ENCODE measurements at places on chromosomes 2 and 18.
A peak's percentile ranks its signal among the peaks of the same experiment; 100 is the strongest.

DNA sequence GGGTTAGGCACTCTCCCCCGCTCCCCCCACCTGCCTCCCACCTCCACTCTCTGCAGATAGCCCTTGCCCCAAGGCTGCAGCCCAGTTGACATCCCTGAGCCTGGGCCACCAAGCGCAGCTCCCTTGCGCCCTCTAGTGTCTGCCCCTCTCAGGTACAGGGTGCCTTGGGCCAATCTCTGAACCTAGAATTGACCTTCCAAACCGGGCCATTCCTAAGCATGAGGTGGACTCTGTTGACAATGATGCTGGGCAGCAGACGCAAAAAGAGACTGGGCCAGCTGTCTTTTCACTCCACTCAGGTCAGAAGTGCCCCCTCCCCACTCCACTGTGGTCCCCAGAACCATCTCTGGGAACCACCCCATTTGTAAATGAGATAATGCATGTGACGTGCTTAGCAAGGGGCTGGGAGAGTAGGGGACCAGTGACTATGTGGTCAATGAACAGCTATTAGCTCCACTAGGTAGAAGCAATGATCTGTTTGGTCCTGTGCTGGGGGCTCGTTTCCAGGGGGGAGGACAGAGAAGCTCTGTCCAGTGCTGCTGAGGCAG is 43.3 kb upstream of the PLB1 start:
- peak; percentile 58 for DNase-seq

DNA sequence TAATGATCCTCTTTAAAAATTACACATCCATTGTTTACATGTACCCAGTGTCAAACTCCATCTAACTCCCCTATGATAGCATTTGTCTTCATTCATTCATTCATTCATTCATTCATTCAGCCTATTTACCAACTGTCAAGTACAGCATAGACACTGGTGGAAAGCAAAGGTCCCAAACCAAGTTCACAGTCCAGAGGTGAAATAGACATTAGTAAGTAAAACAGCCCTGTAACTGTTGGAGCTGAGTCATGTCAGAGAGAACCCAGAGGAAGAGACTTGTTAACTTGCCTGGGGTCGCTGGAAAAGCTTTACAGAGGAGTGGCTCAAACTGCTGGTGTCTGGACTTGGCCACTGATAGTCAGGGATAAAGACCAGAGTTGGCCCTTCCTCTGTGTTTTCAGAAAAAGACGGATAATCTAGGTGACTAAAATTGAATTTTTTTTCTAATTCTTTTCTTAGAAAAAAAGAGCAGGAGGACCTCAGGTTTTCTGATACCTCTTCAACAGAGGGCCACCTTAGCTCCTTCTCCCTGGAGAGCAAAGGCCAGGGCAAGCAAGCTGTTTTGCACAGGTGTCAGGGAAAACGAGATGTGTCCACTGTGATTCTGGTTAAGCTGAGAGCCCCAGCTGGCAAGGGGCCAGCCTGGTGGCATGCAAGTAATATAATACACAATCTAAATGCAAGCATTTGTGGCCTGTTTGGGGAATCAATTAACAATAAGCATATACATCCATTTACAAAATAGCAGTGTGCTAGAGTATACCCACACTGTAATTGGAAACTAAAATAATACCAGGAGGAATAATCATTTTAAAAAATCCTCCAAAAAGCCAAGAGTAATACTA is 96.7 kb upstream of the SLC14A2 start:
- no peak for DNase-seq

DNA sequence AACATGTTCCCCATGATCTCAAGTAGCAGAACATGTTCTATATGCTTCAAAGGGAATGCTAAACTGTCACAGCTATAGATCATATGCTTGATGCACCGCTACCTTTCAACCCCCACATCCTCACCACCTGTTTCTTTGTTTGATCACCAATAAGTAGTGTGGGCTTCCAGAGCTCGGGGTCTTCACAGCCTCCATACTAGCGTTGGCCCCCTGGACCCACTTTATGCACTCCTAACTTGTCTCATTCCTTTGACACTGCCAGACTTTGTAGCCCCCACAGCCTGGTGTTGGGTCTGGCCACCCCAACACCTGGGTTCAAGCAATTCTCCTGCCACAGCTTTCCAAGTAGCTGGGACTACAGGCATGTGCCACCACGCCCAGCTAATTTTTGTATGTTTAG is 11.6 kb upstream of the RBM44 start:
- no peak for DNase-seq

GRCh38 chr2:119715409-119716283 is 36.6 kb downstream of the TMEM177 start:
- no peak for DNase-seq

GRCh38 chr2:43071599-43072550 is 154.5 kb downstream of the ZFP36L2 start:
- no peak for DNase-seq

DNA sequence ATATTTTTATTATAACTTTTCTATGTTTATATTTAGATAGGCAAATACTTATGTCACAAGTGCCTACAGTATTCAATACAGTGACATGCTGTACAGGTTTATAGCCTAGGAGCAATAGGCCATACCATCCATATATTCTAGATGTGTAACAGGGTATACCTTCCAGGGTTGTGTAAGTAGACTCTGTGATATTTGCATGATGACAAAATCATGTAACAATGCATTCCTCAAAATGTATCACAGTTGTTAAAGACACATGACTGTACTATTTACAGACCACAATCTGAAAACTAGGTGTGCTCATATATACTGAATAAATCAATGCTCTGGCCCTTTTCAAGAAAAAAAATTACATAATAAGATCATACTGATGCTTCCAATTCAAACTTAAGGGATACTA is 433.2 kb upstream of the RGPD4 start:
- DNase-seq = no peak

DNA sequence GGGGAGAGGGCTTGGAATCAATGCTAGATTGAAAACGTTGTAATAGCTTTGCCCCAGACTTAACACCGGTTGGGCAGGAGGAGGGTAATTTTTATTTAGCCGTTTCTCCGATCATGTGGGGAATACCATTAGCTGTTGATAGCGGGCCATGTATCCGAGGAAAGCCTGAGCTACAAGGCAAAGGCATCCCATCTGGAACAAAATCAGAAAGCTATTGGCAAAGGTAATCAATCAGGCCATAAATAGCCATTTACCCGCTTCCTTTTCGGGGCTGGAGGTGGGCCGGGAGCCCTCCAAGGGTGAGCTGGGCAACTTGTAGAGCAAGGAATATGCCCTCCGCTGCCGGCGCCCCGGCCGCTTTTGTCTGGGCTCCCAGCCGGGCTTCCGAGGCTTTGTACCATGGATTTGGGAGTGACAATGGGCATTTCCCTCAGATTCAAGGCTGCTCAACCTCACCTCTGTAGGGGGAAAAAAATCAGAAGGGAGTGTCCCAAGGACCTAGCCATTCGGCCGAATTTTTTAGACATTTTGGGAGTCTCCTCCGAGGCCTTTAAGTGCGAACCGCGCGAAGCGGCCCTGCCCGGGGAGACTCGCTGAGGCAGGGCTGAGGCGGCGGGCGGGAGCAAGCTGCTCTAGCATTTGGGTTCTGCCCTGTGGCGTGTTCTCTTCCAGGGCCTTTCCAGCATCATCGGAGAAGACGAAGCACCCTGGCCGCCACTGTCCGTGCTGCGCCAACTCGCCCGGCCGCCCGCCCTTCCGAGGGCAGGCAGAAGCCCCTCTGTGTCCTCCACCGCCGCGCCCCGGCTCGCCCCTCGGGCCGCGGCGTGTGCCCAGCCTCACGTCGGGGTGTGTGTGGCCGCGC is 1.1 kb upstream of the HOXD9 start:
- DNase-seq = no peak

DNA sequence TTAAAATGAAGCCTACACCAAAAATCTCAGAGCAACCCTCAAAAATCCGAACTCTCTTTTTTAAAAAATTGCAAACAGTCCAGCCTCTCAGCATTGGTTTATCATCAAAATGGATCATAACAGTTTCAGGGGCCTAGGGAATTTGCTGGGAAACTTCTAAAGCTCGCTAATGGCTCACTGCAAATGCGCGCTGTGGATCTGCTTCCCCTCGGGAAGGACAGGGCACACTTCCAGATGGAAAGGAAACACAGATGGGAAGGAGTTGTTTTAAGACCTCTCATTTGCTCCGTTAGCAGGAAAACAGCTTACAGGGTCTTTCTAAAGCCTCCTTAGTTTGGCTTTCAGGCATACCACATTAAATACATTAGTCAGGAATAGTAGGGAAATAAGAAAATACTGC is 27.2 kb downstream of the FECH start:
- DNase-seq = no peak

GRCh38 chr2:239600650-239601049 is 199.8 kb upstream of the HDAC4 start:
- DNase-seq = no peak

GRCh38 chr18:13131283-13131682 is 87.3 kb upstream of the LDLRAD4 start:
- DNase-seq = no peak

- no peak for DNase-seq
These were observed 52.1 kb upstream of the ANKRD62 start for GRCh38 chr18:12041561-12041960.

DNA sequence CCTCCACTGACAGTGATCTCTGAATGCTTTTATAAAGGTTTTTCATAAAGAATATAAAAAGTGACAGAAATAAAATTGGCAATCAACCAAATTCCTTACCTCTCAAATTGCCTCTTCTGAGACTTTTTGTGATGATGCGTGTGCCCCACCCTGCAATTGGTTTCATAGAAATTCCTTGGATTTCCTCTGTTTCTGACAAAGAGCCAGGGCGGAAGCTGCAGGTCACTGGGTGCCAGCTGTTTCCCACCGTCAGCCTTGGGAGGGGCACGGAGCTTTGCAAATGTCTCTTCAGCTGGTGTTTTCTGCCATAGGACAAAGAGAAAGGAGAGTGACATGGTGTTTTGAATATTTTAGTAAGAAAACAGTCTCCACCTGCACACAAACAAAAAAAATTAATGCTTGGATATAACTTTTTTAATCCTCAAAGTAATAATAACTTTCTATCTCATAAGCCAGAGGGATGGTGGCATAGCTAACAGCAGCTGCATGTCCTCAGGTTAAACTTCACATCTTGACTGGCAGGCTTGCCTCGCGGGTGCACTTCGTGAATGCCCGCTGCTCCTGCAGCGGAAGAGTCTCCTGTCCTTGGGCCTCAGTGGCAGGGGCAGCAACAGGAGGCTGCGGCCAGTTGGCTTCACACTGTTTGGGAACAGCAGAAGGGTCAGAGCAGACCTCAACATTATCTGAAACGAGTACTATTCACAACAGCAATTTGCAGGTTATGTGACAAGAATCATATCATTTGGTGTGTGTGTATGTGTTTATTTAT is 24.7 kb downstream of the AGAP1 start:
- no peak for DNase-seq

DNA sequence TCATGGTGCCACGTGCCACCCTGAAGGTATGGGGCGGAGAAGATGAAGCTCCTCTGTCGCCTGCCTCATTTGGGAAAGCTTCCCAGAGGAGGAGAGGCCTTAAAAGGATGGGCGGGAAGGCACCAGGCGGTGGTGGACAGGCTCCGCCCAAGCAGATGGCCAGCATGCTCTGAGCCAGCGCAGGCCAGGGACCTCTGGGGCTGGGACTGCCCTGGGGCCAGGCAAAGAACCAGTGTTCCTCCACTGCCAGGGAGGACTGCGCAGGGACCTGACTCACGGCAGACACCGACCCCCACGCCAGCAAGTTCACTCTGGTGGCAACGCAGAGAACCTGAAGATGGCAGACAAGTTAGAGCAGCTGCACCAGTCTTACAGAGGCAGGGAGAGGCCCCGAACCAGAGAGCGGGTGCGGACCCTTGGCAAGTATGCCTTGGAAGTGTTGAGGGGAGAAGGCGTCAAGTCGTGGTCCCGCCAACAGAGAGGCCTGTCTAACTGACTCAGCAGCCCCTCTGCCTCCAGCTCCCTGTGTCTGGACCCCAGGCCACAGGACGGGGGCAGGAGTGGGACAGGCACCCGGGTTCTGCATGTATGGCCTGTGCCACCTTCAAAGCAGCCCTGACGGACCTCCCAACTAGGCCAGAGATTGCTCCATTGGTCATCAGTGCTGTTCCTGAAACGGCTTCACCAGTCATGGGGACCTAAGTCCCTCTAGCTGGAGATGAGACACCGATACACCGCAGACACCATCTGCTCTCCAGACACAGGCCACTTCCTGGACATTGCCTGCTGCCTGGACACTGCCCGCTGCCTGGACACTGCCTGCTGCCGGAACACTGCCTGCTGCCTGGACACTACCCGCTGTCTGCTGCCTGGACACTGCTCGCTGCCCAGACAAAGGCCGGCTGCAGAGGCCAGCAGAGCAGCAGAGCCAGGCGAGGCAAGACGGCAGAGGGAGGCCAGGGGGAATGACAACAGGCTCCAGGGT is 124.7 kb downstream of the HDAC4 start:
- DNase-seq = no peak

DNA sequence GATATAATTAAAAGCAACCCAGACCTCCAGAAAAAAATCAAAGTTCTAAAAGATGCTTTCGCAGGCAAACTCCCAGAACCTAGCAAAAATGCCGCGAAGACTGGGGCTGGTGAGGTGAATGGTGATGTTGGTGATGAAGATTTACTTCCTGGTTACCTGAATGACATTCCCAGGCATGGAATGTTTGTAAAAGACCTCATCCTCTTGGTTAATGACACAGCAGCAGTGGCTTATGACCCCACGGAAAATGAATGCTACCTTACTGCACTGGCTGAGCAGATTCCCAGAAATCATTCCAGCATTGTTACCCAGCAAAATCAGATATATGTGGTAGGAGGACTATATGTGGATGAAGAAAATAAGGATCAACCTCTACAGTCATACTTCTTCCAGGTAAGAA is 994 bp downstream of the KLHL41 start:
- DNase-seq = no peak

DNA sequence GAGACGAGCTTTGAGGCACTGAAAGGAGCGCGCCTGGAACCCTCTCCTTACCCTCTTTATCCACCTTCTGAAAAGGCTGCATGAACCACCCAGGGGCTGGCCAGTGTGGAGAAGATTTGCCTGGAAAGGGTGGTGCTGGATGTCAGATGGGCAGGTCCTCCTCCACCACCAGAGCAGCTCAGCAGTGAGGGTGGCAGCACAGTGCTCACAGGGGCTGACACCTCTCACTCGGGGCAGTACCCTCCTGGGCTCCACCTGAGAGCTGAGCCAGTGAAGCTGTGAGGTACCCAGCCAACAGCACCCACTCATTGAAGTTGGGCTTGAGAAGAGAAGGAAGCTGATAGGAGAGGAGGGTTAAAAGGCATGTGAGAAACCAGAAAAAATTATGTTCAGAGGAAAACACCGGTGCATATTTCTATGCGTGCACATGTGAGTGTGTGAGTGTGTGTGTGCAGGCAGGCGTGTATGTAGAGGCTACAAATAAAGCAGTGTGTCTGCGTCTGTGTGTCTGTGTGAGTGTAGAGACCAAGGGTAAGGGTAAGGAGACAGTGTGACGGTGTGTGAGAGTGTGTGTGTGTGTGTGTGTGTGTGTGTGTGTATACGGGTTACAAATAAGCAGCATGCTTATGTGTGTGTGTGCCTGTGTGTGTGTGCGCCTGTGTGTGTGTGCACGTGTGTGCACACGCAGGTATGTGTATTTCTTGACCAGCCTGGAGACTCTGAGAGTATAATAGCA is 40.7 kb downstream of the TEX44 start:
- no peak for DNase-seq

DNA sequence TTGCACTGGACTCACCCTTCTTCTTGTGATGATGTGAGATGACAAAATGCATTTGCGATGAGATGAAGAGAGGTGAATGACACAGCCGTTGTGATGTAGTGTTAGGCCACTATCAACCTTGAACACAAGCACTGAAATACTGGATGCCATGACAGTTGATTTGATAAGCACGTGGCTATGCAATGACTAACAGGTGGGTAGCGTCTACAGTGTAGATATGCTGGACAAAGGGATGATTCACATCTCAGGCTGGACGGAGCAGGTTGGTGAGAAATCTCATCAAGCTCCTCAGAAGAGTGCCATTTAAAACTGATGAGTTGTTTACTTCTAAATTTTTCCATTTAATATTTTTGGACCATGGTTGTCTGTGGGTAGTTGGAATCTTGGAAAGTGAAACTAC is 375.8 kb upstream of the LYPD1 start:
- DNase-seq = no peak

Measured in T follicular helper cell (primary cell).